Activated T-helper 9 cell treated with anti-CD3 and anti-CD28 coated beads, Interleukin-2, amount 50 U/mL, for 16 hours (primary cell): ENCODE measurements at places on chromosomes 6 and 20.

- no peak for DNase-seq
Observed at GRCh38 chr6:133621751-133622150, 267.2 kb upstream of the TCF21 start.

DNA sequence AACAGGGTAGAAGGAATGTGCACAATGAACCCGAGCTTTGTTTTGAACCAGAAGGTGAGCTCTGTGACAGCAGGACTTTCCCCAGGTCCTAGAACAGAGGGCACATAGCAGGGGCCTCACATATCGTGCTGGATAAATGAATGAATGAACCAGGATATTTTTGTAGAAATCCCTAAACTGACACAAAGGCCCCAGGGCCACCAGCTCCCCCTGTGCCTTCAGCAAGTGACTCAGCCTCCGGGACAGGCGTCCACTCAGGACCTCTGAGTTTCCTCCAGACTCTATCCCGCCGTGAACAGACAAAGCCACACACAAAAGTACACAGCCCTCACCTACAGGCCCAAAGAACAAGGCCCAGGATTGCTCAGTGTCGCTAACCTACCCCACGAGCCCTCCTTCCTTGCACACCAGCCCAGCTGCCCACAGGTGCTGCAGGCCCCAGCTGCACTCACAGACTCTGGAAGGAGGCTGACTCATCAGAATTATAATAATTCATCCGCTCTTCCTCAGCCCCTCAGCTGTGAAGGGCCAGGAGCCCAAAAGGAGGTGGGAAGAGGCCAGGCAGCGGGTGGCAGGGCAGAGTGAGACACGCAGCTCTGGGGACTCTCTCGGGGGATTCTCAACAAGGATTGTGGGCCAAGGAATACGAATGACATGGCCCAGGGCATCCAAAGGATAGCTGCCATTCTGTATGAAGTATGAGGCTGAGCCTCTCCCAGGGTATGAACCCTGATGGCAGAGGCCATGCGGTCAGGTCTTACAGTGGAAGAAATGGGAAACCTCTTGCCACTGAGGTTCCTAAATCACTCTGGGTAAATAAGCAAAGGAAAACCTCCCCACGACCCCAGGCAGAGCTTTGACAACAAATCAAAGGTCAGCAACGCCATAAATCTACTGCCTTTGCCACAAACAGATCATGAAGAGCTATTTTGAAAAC, 40.9 kb downstream of the SUMO4 start:
- DNase-seq: no peak

- DNase-seq: no peak
Observed at GRCh38 chr6:42702200-42702599, 20.2 kb downstream of the PRPH2 start.

GRCh38 chr6:53032849-53033248, 32.4 kb upstream of the FBXO9 start:
- DNase-seq: no peak

GRCh38 chr6:129059650-129060049, 176.7 kb downstream of the LAMA2 start:
- no peak for DNase-seq

DNA sequence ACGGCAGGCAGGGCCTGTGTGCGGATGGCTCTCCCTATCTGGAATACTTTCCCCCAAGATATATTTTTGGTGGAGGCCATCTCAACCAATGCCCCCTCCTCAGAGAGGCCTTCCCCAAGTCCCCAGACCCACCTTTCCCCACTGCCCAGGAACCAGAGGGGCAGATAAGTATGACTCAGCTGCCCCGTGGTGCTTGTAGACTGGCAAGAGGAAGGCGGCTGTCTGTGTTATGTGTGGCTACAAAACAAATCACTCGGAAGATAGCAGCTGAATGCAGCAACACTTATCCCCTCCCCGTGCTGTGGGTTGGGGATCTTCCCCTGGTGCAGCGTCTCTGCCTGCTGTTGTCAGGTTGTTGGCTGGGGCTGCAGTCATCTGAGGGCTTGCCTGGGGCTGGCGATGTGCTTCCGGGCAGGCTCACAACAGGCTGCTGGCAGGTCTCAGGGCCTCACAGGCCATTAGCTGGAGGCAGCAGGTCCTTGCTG, 7.1 kb downstream of the NPEPL1 start:
- no peak for DNase-seq

- no peak for DNase-seq
Observed at GRCh38 chr6:11043378-11043960, 636 bp downstream of the ELOVL2 start.

DNA sequence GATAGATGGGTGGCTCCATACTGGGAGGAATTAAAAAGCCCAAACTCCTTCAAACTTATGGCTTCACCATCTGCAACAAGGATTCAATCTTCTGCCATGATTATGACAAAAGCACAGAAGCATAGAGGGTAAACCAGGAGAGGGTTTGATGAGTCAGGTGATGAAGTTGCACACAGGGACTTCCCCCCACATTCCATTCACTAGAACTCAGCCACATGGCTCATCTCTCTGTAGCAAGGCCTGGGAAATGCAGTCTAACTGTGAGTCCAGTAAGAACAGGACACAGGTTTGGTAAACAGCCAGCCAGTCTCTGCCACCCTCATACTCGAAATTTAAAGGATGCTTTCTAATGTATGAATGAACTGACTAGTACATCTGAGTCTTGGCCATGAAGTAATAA, 142.9 kb downstream of the HIVEP2 start:
- peak; percentile 17 for DNase-seq

DNA sequence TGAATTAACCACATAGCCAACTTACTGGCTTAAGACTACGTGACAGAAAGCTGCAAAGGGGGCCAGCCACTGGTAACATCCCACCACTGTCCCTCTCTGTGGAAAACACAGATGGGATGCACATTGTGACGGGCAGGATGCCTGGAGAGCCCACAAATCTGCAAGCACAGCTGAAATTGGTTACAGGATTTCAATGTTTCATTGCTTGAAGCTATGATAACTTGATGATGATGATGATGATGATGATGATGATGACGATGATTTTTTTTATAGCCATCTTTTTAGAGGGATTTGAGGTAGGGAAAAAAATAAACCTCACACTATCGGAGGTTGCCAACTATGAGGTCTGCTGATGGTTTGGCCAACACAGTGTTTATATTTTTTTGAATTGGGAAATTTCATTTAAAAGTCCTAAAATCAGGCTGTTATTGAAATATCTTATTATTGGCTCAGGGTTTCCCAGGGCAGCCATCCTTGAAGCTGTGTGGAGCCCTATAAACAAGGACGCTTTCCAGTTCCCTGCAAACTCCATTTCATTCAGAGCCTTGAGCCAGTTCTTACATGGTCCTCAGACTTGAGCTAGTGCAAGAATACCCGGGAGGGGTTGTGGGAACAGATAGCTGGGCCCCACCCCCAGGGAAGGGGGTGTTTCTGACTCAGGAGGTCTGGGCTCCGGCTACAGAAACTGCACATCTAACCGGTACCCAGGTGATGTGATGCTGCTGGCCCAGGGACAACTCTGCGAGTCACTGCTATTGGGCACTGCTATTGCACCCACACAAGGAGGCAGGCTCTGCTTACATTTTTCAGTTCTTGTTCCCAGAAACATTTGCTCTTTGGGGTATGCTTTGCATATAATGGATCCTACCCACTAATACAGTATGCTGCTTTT, 27.1 kb downstream of the BCAS1 start:
- no peak for DNase-seq

- no peak for DNase-seq
Observed at GRCh38 chr6:45574885-45575284, 197.2 kb upstream of the SUPT3H start.

GRCh38 chr6:33183071-33183683, 9.1 kb downstream of the COL11A2 start:
- no peak for DNase-seq

DNA sequence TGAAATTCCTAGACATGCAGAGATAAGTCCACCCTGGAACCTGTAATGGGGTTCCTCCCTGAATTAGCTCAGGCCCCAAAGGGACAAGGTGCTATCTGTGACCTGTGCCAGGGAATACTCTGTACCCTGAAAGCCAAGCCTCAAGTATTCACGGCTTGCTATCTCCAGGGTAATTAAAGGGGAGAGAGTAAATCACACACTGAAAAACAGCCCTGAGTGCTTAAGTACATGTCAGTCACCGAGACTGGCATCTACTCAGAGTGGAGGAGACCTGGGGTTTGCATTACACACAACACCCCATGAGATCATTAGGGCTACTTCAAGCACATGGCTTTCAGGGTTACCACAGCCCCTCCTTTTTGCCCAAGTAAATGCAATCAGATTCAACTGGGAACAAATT, 188.1 kb downstream of the CD83 start:
- DNase-seq: no peak

GRCh38 chr20:56627122-56628014, 1.7 kb upstream of the TFAP2C start:
- DNase-seq: no peak

GRCh38 chr6:158059108-158059507, 77.4 kb downstream of the SYNJ2 start:
- DNase-seq: no peak

GRCh38 chr6:143333081-143333480, 117.4 kb downstream of the ADAT2 start:
- DNase-seq: no peak

GRCh38 chr6:17305219-17306001, 24.2 kb downstream of the RBM24 start:
- DNase-seq: no peak

- DNase-seq: no peak
Observed at GRCh38 chr6:91291071-91291470, 704.2 kb upstream of the MAP3K7 start.
